ENCODE measurements at places on chromosomes 4 and X. TPM values are rescaled to one million over a fixed set of nuclear protein-coding genes. Genes with fewer than 3 reads are reported as not detected.

- ATAC-seq = no peak
Measured at GRCh38 chr4:20298986-20299385, 47.3 kb downstream of the SLIT2 start.

- no peak for ATAC-seq
Measured at GRCh38 chr4:137960371-137961050, 281.6 kb downstream of the SLC7A11 start.

DNA sequence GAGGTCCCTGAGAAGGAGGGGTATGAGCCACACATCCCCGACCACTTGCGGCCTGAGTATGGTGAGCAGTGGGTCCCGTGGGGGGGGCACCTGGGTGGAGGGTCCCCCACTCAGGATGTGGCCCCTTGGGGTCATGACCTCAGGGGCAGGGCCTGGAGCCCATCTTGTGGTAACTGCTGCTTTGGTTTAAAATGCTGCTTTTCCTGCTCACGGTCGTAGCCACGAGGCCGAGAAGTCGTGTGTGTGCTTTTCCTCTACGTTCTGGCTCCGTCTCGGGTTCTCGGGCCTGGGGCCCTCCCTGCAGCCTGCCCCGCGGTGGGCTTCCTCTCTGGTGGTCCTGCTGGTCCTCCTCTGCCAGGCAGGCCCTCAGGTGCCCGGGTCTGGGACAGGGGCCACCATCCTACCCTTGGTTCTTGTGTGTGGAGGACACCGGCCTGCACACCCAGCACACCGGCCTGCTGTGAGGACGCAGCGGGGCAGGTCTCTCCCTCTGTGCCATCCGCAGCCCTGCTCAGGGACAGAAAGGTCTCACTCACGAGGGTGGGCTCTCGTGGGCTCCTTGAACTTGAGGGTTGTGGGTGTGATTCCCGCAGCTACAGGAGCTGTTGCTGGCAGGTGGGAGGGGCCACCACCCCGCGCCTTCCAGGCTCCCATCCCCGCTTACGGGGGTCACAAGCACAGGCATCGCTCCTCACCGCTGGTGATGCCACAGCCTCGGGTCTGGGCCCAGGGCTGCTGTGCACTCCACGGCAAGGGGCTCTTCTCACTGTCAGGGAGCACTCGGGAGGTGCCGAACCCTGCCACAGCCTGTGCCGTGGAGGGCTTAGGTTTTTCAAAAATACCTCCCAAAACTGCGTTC, 19.6 kb downstream of the UVSSA start:
- ATAC-seq = no peak

- no peak for ATAC-seq
Measured at GRCh38 chr4:112517911-112518310, 1.9 kb upstream of the NEUROG2 start.

DNA sequence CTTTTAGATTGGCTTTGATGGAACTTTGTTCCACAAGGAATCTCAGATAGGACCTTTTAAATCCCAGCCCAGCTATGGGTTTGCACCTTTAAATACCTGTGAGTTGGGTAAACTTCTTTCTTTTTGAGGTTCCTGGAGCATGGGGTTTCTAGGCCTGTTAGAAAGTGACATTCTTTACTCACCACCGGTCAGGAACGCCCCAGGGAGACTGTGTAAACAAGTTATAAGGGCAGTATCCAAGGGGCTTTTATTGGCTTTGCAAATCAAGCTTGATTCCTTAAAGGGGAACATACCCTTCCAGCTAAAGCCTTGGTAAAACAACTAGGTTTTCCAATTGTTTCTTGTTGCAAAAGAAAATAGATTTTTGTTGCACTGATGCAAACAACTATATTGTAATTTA, 93.4 kb downstream of the TENT5D start:
- no peak for ATAC-seq

- ATAC-seq = no peak
Measured at GRCh38 chrX:133983974-133984845, 1.2 kb downstream of the GPC3 start.

DNA sequence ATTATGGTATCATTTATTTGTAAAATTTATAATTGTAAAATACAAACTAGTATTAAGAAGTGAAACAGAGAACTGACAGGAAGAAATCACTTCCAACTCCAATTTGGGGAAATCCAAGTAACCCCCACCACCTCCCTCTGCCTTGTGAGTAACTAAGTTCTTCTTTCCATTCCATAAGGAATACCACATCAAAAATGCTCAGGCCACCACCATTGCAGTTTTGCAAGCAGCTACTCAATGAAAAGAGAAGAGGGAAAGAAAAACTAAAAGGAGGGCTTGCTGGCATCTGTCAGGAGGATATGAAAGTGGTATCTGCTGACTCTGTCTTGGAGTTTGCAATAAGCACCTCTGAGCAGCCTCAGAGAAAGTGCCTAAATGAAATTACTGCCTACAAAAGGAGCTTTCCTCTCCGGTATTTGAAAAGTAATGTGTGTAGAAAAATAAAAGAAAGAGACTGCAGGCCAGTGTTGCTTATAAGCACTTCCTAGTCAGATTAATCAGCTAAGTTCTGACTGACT, 228.7 kb downstream of the OPHN1 start:
- no peak for ATAC-seq

DNA sequence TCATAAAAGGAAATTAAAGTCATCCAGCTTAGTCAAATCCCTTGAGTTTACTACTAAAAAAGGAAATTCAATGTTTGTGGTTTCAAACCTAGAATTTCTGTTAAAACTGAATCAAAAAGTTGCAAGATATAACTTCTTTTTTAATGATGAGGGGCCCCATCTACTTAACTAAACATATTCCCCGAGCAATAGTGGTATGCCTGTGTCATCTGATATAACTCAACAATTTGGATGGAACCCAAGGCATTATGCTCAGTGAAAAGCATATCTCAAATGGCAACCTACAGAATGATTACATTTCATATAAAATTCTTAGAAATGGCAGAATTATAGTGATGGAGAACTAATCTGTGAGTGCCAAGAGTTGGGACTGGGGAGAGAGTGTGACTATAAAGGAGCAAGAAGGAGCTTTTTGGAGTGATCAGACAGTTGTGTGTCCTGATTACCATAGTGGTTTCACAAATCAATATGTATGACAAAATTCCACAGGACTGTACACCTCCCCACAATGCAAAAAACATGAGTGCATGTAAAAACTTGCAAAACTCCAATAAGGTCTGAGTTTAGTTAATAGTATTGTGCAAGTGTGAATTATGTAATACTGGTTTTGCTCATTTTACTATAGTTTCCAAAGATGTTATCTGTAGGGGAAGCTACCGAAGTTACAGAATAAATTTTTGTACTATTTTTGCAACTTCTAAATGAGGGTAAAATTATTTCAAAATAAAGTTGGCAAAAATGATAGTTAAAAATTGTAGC, 323.2 kb downstream of the ARHGAP24 start:
- no peak for ATAC-seq

GRCh38 chrX:6693051-6693450, 158.1 kb upstream of the VCX3A start:
- no peak for ATAC-seq

GRCh38 chr4:63919636-63920365, 489.4 kb downstream of the TECRL start:
- no peak for ATAC-seq

DNA sequence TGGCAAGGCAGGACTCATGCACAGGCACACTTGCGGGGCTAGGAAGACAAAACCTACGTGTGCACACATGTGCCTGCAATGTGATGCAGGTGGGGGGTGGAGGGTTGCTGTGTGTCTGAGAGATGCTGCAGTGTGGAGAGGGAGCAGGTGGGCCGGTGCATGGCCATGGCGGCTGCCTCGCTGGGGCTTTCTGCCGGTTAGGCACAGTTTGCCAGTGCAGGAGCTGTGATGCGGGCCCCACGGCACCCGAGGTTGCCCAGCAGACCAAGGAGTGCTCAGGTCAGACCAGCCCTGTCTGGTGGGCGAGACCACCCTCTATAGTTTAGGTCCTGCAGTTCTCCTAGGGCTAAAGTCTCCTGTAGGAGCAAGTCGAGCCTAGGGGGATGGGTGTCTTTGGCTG, 4.4 kb upstream of the AFM start:
- no peak for ATAC-seq

- no peak for ATAC-seq
Measured at GRCh38 chr4:173160871-173161270, 7.7 kb upstream of the GALNT7 start.

DNA sequence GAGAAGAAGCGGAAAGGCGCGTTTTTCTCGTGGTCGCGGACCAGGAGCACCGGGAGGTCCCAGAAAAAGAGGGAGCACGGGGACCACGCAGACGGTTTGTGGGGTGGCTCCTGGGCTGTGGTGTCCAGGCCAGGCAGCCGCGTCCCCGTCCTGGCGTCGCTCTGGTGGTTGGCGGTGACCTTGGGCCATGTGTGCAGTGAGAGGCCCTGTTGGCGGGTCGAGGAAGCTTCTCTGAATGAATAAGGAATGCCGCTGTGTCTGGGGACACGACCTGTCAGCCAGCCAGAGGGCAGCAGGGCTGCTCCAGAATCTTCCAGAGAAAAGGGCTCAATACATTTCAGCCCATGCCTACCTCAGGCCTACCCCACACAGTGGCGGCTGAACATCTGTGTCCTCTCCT, 24.3 kb upstream of the HGFAC start:
- no peak for ATAC-seq

DNA sequence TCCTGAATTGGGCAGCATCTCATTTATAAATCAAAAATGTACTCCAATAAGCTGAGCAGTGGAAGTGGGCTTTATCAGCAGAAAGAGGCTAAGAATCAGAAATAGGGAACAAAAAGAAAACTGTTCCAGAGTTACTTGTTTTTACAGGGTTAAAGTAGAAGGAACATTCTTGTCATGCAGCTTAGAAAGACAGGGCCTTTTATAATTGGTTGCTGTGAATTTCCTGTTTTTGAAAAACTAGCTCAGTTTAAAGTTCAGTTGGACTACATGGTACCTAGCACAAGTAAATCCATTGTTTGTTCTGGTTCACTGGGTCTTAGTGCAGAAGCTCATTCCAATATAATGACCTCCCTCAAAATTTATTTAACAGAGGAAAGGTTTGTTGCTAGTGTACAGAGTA, 200.8 kb downstream of the GRIA2 start:
- ATAC-seq = no peak

- no peak for ATAC-seq
Measured at GRCh38 chrX:9538544-9539045, 73.7 kb downstream of the TBL1X start.

DNA sequence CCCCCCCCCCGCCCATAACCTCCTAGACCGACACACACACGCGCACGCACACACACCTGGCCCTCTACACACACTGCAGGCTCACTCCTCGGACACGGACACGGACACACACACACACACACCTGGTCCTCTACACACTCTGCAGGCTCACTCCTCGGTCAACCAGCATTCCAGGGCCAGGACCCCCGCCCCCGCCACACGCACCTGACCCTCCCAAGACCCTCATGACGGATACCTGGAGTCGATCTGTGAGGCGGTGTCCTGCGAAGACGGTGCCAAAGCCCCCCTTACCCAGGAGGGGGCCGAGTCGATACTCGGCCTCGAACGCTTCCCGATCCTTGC, 552 bp downstream of the PIM2 start:
- ATAC-seq = no peak

- ATAC-seq = peak; percentile 39
Measured at GRCh38 chr4:87677731-87678130, 27.7 kb downstream of the DMP1 start.

- ATAC-seq = peak; percentile 65
Measured at GRCh38 chrX:154714925-154715324, 36.0 kb downstream of the GAB3 start.

- ATAC-seq = no peak
Measured at GRCh38 chr4:38365748-38366310, 298.2 kb upstream of the KLF3 start.

DNA sequence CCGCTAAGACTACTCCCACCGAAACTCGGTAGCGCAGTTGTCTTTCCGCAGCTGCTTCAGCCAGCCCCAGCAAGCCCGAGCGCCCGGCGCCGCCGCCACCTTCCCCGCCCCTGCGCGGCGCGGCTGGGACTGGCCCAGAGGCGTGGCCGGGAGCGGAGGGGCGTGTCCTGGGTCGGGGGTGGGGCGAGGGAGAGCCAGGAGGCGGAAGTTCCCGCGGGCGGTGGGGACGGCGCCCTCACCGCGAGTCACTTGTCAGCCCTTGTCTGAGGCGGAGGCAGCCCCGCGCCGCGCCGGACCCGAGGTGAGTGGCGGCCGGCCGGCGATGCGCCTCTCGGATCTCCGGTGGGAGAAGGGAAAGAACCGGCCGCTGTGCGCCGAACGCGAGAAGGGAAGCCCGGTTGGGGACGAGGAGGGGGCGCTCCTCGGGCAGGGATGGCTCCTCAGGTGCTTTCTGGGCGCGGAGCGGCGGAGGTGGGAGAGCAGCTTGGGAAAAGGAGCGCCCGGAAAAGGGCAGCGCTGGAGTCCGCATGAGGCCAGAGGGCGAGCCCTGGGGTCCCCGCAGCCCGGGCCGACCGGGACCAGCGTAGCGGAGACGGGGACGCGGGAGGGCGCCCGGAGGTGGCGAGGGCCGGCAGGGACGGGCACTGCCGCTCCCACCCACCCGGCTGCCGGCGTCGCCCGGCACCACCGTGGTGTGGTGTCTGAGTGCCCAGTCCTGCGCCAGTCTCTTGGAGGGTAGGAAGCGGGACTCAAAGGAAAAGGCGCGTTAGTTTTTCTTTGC, at the start of gene PDLIM5:
TSS of gene PDLIM5 (plus strand) at position 248 of the 781 bp plus-strand sequence. CDS start 3,347 bp downstream, outside the sequence.
- ATAC-seq = peak; percentile 95

DNA sequence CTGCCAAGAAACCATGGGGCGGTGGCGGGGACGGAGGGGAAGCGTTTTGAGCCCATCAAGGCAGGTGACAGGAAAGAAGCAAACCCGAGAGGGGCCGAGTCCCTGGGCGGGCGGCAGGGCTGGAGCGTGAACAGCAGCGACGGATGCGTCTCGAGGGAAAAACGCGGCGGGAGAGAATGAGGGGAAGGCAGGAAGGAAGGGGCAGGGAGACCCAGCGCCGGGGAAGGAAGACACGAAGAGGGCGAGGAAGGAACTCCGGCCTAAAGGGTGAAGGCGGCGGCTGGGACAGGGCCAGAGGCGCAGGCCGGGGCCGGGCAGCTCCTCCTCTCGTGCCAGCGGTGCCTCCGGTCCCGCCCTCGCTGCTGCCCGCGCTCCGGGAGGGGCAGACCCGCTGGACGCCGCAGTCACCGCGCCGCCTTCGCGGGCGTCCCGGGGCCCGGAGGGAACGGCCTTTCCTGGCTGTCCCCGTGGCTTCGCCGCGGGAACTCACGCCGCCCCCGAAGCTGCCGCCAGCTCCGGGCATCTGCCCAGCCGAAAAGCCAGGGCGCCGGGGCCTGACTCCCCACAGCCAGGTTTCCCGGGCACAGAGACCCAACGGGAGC, 751 bp upstream of the RGS12 start:
- peak; percentile 61 for ATAC-seq

Gene CCDC149
- total RNA-seq = 34.3 TPM

Gene EXOC1L
- not detected for total RNA-seq

Gene ITGB1BP2
- total RNA-seq = 26.8 TPM

Gene CYP4V2
- total RNA-seq = 38.8 TPM

Gene DCTD
- total RNA-seq = 69.2 TPM

Gene HOPX
- 2.7 TPM for total RNA-seq

Gene ADAMTS3
- total RNA-seq = 0.31 TPM

Gene GPRASP2
- 14.3 TPM for total RNA-seq

Gene TRPC3
- total RNA-seq = 0.67 TPM

Gene TIMM17B
- total RNA-seq = 57.7 TPM

Gene MTNR1A
- not detected for total RNA-seq

All from gastroesophageal sphincter (tissue), 4 donors.